ENCODE measurements at places on chromosomes 11 and 22. TPM values are rescaled to one million over a fixed set of nuclear protein-coding genes. Genes with fewer than 3 reads are reported as not detected.

DNA sequence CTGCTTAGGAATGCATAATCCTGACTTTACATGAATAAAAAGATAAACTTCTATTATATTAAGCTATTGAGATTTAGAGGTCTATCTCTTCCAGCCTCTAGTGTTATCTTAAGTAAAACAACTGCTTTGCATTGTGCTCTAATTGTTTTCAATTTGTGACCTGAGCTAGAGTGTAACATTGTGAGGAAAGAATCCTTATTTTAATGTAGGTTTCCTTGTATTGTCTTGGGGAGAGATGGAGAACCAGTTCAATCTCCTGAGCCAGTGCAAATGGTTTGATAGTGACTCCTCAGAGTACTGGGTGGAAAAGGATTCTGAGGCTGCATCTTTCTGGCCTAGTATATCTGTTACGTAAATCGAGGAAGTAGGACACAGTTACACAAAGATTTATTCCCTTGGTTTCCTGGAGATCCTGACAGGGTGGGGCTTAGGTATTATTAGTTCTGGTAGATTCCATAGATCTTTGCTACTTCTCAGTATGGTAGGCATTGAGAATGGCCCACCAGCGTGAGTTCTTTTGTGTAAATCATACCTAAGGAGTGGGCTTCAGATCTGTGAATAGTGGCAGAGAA, 683.5 kb upstream of the CCDC179 start:
- DNase-seq: no peak
- H3K27ac ChIP-seq: no peak overlapping the region
- peaks cover 11% of the 10 kb centered on the region for H3K4me1 ChIP-seq
- H3K4me3 ChIP-seq: no peak overlapping the region
- no peaks in the 10 kb centered on the region for H3K36me3 ChIP-seq

GRCh38 chr11:72876147-72876546, 61.9 kb downstream of the ATG16L2 start:
- no peak for DNase-seq
- H3K27ac ChIP-seq: no peak overlapping the region
- no peaks in the 10 kb centered on the region for H3K36me3 ChIP-seq

DNA sequence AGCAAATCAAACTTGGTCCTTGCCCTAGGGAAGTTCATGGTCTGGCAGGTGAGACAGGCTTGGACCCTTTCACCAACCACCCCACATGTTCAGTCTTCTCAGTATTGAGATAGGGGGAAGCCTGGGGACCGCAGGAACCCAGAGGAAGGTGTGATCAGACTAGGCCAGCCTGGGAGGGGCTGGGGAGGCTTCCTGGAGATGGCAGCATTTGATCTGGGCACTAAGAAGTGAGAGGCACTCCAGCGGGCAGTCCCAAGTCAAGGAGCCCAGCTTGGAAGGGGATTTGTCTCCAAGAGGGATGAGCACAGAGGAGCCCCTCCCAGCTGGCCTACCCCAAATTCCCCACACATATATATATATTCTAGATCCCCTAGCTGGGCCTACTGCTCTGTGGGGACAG, 5.4 kb downstream of the LRRC32 start:
- DNase-seq: peak; percentile 41
- H3K4me1 ChIP-seq: peaks cover 3% of the 10 kb centered on the region
- H3K4me3 ChIP-seq: no peak overlapping the region
- peak overlapping the region; percentile 25 for H3K27ac ChIP-seq

DNA sequence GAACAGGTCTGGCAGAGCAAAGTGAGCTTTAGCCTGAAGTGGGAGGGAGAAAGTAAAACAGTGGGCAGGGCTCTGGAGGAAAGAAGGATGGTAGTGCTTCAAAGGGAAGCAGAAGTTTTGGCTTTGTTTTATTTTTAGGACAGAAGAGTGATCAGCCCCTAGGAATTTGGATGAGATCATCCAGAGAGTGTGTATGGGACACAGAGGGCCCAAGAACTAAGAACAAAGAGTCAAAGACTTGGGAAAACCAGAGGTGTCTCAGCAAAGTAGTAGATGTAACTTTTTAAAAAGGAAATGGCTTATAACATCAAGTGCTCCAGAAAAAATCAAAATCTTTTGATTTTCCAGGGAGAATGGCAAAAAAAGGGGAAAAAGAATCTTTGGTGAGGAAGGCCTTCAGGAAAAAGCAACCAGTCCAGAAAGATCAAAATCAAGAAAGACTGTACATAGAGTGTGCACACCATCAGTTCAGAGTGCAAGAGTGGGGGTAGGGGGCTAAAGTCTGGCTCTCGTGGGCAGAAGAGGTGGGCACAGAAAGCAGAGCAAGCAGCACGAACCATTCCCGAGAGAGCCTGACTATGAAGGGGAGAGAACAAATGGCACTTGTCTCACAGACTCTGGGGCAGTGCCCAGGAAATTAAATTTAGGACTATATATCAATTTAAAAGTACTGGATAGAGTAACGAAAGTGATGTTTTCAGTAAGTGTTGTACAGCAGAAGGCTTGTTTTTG, 30.0 kb downstream of the MAPK1 start:
- DNase-seq: no peak
- H3K4me1 ChIP-seq: no peaks in the 10 kb centered on the region
- no peaks in the 10 kb centered on the region for H3K36me3 ChIP-seq
- peak overlapping the region; percentile 88 for H3K27ac ChIP-seq

- peak; percentile 95 for DNase-seq
- peaks cover 33% of the 10 kb centered on the region for H3K4me1 ChIP-seq
- H3K36me3 ChIP-seq: peaks cover 16% of the 10 kb centered on the region
- H3K27me3 ChIP-seq: no peaks in the 10 kb centered on the region
These were observed 13.1 kb downstream of the IFT27 start for GRCh38 chr22:36762687-36763260.

GRCh38 chr11:18468961-18469360, 13.3 kb downstream of the LDHAL6A start:
- peaks cover 3% of the 10 kb centered on the region for H3K36me3 ChIP-seq
- H3K4me3 ChIP-seq: no peak overlapping the region
- no peaks in the 10 kb centered on the region for H3K27me3 ChIP-seq
- no peak overlapping the region for H3K27ac ChIP-seq

DNA sequence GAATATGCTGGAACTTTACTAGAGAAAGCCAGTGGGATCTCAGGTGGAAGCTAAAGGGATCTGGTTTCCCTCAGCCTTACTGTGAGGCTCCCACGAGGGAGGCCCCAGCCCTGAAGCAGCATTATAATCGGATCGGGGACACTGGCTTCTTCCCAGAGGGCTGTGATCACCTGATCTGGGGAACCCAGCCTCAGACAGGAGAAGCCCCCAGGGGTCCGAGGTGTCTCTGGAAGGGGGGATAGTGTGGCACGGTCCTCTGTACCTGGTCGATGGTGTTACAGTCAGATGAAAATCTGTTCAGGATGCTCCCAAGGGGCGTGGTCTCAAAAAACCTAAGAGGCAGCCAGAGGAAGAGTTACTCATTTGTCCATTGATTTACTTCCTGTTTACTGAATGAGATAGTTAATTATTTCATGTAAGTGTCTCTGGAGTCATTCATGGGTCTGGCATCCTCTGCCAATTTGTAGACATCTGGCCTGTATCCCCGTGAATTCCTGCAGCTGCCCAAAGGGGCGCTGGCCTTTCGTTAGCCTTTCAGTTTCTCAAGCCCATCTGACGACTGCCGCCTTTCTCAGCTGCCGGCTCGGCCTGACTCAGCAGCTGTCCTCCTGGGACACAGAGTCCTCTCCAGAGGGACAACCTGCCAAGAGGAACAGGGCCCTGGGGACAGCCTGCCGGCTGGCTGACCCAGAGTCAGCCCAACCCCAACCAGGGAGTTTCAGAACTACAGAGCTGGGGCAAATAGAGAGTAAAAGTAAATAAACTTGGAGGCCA, 17.0 kb upstream of the KCNJ11 start:
- H3K27ac ChIP-seq: peak overlapping the region; percentile 36
- H3K4me1 ChIP-seq: no peaks in the 10 kb centered on the region
- H3K27me3 ChIP-seq: no peaks in the 10 kb centered on the region

DNA sequence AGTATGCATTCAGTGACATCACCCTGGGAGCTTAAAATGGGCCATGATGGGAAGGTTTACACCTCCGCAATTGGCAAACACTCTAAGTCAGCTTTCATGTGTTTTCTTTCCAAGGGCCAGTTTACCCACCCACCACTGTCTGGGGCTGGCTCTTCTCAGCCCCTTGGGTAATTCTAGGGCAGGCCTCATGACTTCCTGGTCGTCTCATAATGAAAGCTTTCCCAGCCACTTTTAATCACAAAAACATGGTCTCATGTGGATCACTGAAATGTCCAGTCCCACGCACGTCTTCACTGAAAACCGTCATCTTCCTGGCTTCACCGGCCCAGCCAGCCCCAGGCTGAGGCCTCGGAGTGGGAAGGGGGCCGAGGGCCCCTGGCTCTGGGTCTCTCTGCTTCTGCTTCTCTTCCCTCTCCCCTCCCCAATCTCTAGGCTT, 58.5 kb upstream of the ANO1 start:
- H3K27ac ChIP-seq: no peak overlapping the region
- no peak overlapping the region for H3K4me3 ChIP-seq
- no peak for DNase-seq
- H3K27me3 ChIP-seq: no peaks in the 10 kb centered on the region
- H3K4me1 ChIP-seq: no peaks in the 10 kb centered on the region

- H3K4me3 ChIP-seq: peak overlapping the region; percentile 49
- peak overlapping the region; percentile 77 for H3K27ac ChIP-seq
- peaks cover 18% of the 10 kb centered on the region for H3K4me1 ChIP-seq
- H3K36me3 ChIP-seq: no peaks in the 10 kb centered on the region
These were observed 11.3 kb upstream of the TREH start for GRCh38 chr11:118690553-118691304.

DNA sequence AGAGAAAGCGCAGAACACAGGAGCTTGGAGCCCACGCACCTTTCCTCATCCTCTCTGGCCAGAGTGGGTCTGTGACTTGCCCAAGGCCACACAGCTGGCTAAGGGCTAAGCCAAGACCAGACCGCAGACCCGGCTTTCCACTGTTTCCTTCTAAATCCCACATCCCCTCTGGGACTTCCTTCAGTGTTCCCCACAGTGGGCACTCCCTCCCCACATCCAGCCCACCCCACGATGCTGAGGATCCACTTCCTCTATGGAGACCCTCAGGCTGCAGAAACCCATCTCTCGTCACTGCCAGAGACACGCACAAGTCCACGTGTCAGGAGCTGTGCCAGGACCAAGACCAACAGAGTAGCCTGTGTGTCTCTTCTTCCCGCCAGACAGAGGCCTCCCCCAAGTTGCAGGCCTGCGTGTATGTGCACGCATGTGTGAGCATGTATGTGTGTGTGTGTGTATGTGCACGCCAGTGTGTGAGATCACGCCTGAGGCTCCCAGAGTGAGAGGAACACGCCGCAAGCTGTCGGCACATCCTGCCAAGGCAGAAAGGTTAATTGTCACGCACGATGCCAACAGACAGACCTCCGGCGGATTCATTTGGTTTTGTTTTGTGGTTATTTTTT, 21.6 kb downstream of the PDGFB start:
- no peaks in the 10 kb centered on the region for H3K4me1 ChIP-seq
- no peak overlapping the region for H3K4me3 ChIP-seq
- no peaks in the 10 kb centered on the region for H3K27me3 ChIP-seq
- H3K36me3 ChIP-seq: peaks cover 33% of the 10 kb centered on the region

- no peaks in the 10 kb centered on the region for H3K4me1 ChIP-seq
- no peaks in the 10 kb centered on the region for H3K27me3 ChIP-seq
- H3K4me3 ChIP-seq: no peak overlapping the region
- no peak for DNase-seq
These were observed 17.4 kb upstream of the FLRT1 start for GRCh38 chr11:64018310-64018709.

DNA sequence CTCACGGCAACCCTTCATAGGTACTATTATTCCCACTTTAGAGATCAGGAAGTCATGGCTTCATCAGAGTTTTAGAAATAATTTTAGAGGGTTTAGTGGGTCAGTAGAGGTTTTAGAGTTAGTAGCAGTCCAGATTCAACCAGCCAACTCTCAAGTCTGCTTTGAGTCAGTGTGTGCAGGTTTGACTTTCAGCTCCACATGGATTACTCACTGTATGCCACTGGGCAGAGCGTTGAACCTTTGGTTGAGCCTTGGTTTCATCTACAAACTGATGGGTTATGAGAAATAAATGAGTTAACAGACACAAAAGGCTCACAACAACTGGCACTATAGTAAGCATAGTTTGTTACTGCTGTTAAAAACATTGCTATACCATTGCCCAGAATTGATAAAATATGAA, 19.0 kb upstream of the TP53AIP1 start:
- no peaks in the 10 kb centered on the region for H3K36me3 ChIP-seq
- no peak overlapping the region for H3K27ac ChIP-seq
- no peak overlapping the region for H3K4me3 ChIP-seq

DNA sequence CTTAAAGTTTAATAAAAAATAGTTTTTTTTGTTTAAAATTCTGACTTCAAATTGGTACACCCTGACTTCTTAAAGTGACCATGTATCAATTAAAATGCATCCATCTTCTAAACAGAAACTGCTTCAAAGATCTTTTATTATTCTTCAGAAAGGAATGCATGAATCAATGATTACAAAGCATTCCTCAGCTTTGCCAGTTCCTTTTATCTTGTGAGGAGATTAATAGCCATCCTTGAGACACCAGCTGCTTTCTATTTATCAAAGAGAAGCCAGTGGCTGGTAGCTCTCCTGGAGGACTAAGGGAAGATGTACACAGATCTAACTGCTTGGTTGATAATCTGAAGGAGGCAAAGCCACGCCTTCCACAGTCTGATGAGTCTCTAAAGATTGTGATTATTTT, 2222.5 kb downstream of the LRRC4C start:
- H3K36me3 ChIP-seq: no peaks in the 10 kb centered on the region
- H3K27ac ChIP-seq: no peak overlapping the region
- H3K27me3 ChIP-seq: no peaks in the 10 kb centered on the region
- no peaks in the 10 kb centered on the region for H3K4me1 ChIP-seq
- H3K4me3 ChIP-seq: no peak overlapping the region

DNA sequence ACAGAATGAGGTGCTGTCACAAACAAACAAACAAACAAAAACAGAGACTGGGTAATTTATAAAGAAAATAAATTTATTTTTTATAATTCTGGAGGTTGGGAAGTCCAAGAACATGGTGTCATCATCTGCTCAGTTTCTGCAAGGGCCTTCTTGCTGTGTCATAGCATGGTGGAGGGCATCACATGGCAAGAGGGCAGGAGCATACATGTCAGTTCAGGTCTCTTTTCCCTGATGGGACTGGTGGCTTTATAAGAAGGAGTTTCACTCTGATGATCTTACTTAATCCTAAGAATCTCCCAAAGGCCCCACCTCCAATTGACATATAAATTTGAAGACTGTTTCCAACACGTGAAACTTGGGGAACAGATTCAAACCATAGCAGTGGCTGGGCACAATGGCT, 135.7 kb downstream of the NECTIN1 start:
- no peak for DNase-seq
- no peaks in the 10 kb centered on the region for H3K4me1 ChIP-seq
- no peak overlapping the region for H3K27ac ChIP-seq
- H3K27me3 ChIP-seq: no peaks in the 10 kb centered on the region

Gene OR52H1
- total RNA-seq: not detected

Gene APOBEC3C
- 11.0 TPM for total RNA-seq

Gene OR52N4
- total RNA-seq: not detected

Gene SAA4
- total RNA-seq: not detected

Gene IL17REL
- not detected for total RNA-seq

Gene VPS11
- total RNA-seq: 26.0 TPM

Gene CRYBB3
- not detected for total RNA-seq

Gene OR8D1
- not detected for total RNA-seq

Gene INPP5J
- total RNA-seq: 2.1 TPM

Gene BIRC3
- 16.1 TPM for total RNA-seq

Gene C22orf31
- total RNA-seq: not detected

Gene GUCY1A2
- 2.9 TPM for total RNA-seq

Gene APBB1
- 51.3 TPM for total RNA-seq

Gene GLYATL1
- not detected for total RNA-seq

Gene TFIP11
- total RNA-seq: 15.0 TPM

Gene SCGB1D2
- not detected for total RNA-seq
